ENCODE measurements at places on chromosomes 2 and 18.

GRCh38 chr2:189144700-189145211 is 34.8 kb downstream of the COL5A2 start:
- DNase-seq, result no peak

DNA sequence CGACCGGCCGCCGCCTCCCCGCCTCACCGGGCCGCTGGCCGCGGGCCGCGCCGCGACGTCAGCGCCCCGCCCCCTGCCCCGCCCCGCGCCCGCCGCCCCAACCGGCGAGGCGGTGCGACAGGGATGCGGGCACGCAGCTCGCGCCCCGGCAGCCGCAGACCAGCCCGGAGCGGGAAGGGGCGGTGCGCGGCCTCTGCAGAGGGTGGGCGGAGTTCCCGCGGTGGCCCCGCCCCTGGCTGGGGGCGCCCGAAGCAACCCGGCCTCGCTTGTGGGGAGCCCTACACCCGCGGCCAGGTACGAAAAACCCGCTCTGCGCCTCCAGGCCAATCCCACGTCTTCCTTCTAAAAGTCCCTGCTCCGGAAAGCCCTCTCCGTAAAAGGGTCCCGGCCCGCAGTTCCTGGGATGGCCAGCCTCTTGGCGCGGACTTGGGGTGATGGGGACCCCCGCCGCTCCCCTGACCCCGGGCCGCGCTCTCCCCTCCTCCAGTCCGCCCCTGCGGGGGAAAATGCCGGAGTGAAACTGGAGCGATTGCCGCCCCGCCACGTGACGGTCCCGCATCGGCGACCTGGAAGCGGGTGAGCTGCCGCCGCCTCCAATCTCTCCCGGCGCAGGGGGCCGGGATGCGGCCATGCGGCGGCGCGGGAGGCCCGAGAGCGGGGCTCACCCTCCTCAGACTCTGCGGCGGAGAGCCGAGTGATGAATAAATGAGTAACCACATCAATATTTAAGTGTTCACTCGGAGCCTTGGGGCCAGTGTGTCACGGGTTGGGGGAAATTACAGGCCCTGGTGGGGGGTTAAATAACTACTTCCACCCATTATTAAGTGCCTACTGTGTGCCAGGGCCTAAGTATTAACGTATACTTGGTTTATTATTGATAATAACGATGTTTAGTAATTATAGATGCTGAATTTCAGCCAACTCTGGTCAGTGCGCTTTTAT is at the start of gene RAB11FIP5:
TSS of gene RAB11FIP5 (minus strand) at position 36 of the 942 bp plus-strand sequence. CDS start 171 bp downstream, outside the sequence.
- peak; percentile 64 for DNase-seq

GRCh38 chr18:34694591-34695165 is 15.4 kb upstream of the DTNA start:
- DNase-seq, result peak; percentile 16

GRCh38 chr2:98504381-98505109 is 59.9 kb downstream of the INPP4A start:
- DNase-seq, result no peak

GRCh38 chr2:230124235-230124634 is 55.5 kb upstream of the SLC16A14 start:
- DNase-seq, result no peak

DNA sequence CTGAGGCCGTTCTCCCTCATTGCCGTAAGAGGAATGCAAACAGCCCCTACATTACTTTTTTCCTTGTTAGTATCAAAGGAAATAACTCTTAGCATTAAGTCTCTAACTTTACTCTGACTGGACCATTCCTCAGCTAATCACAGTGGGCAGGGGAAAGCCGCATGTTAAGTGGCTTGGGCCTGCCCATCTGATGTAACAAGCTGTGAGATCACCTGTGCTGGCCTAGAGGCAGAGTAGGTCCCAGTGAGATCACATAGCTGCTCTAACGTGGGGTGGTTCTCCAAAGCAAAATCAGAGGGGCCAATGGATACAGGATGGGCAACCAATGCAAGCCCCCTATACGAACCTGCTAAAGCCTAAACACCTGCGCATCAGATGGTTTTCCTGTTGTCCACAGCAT is 5.9 kb upstream of the MOCOS start:
- no peak for DNase-seq

Data from small intestine (tissue), 16 donors.